ENCODE measurements at places on chromosomes 7 and 10.

DNA sequence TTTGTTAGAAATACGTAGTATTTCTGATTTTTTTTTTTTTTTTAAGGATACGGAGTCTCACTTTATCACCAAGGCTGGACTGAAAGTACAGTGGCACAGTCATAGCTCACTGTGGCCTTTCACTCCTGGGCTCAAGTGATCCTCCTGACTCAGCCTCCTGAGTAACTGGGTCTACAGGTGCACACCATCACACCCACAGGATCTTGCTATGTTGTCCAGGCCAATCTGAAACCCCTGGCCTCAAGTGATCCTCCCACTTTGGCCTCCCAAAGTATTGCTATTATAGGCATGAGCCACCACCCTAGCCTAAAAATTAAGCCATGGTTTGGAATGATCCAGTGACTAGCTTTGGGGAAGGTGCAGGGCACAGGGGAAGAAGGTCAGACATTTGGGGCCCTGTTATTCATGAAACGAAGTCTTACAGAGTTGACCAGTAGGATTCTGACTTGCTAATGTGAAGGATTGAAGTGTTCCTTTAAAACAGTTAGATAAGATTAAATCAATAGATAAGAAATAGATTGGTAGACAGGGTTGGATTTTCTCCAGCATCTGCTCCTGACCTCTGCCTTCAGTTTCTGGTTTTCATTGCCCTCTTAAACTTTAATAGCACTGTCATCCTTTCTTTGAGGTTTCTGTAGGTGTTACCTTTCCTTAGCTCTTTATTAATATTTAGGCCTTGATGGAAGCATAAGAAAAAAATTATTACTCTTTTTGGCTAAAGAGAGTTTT, 121.6 kb downstream of the LRRC4 start:
- DNase-seq = no peak

- DNase-seq = no peak
Measured at GRCh38 chr10:118470470-118470869, 125.0 kb downstream of the PRLHR start.

GRCh38 chr10:9965341-9965740, 1052.3 kb upstream of the CELF2 start:
- no peak for DNase-seq

DNA sequence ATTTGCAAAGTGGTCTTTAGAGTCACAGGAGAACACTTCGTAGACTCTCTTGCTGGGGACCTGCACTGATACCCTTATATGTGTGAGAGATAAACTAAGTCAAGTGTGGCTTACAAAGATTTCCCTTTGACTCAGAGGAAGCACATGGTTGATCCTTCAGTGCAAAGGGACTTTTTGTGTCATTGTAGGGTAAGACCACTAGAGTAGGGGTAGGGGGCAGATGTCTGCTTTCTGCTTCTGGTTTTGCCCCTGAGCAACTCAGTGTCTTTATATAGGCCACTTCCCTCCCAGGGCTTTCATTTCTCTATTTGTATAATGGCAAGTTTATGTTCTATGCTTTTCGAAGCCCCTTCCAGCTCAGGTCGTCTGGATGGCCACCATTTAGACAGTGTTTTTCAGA, 281.7 kb downstream of the SORCS3 start:
- no peak for DNase-seq

Measured in activated CD8-positive, alpha-beta memory T cell treated with anti-CD3 and anti-CD28 coated beads, Interleukin-2, amount 50 U/mL, for 48 hours (primary cell).